ENCODE measurements at places on chromosomes 6 and 20. TPM values are rescaled to one million over a fixed set of nuclear protein-coding genes. Genes with fewer than 3 reads are reported as not detected.
A peak's percentile ranks its signal among the peaks of the same experiment; 100 is the strongest.

DNA sequence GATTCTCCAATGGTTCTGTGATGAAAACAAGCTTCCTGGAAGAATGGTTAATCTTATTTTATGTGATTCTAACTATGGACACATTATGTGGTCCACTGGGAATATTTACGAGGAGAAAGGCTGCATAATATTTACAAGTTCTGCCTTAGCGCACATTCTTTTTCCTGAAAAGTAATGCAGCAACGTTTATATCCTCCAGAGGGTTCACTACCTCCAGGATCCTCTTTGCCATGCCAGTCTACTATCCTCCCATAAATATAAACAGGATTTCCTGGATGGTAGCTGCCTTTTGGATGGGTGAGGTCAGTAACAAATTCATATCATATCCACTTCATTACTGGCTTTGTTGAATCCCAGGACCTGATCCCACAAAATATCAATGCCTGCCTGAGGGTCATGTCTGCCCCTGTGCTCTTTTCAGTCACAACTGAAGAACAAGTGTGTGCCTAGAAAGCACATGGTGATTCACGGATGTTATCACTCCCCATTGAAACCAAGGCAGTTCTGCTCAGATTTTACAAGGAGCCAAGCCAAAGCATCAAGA, 30.4 kb downstream of the ADGRF5 start:
- DNase-seq: peak; percentile 4

- DNase-seq: peak; percentile 50
These were observed 16.6 kb downstream of the POM121L2 start for GRCh38 chr6:27295301-27296079.

DNA sequence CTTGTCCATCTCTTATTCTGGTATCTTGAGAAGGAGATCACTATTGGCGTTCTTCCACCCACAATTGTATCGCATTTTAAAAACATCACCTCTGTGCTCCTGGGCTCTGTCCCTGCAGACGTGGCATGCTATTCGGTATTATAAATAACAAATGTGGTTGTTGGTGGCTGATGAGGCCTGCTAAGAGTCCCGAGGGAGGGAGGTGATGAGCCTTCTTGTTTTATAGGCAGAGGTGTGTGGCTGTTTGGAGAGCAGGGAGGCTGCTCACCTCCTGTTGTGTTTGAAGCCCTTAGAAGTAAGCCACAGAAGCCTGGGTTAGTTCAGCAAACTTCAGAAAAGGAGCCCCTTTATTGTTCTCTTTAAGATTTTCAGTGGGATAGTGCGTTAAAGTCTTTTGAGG, 15.6 kb downstream of the MANBAL start:
- no peak for DNase-seq

- peak; percentile 9 for DNase-seq
These were observed 104.8 kb upstream of the EYA4 start for GRCh38 chr6:133136177-133136880.

GRCh38 chr6:46501136-46502089, 10.2 kb upstream of the RCAN2 start:
- DNase-seq: peak; percentile 23

DNA sequence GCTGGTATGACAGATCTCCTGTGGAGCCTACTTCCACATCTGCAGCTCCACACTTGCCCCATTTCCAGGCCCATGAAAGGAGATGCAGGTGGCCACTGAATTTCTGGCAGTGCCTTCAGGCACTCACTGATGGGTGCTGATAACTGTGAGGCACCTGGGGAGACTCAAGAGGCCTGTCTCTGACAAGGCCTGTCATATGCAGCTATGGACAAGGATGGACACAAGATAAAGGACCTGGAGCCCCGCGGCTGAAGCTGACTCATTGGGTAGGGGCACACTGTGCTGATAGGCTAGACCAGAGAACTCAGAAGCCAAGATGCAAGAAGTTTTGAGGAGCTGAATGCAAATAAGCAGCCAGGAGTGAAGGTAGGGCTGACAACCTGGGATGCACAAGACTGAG, 81.0 kb upstream of the LRFN2 start:
- no peak for DNase-seq

DNA sequence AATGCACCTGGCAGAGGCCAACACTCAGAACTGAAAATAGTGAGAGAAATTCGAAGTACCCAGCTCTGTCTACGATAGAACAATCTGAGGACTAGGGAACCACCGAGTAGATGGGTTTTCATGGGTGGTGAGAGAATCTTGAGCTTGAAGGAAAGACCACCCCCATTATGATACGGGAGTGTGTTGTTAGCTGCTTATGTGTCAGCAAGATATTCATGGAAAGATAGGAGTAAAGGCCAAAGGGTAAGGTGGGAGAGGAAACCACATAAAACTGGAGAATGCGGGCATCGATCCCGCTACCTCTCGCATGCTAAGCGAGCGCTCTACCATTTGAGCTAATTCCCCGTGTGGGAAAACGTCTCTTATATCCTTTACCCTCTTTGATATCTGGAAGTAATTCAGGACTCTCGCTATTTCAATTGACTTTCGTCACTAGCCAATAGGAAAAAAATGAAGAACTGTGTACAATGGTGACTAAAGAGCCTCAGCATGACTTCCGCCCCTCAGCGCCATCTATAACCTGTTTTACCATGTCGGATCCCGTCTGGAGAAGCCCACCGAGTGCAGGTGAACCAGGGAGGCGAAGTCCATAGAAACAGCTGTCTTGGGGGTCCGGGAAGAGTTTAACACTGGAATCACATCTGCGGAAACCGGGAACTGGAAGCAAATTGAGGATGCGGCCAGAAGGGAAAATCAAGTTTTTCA, 25.0 kb upstream of the ABT1 start:
- peak; percentile 91 for DNase-seq

- peak; percentile 82 for DNase-seq
These were observed 702.7 kb downstream of the MAFB start for GRCh38 chr20:39986173-39986904.

DNA sequence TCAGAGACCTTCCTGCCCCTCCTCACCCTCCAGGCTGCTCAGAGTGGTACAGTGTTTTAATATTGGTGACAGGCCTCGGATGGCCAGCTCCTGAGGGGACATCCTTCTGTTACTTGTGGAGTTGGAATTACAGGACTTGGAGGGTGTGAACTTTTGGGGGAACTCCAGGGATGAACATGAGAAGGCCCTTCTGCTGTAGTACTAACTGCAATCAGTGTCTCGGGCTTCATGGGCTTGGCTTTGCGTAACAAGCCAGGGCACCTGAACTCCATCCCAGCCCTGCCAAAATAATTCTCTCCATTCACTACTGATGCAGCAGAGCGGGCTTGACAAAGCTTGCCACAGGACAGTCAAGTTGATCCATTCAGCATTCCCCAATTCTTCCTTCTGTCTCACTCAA, 28.6 kb downstream of the SLC22A23 start:
- DNase-seq: no peak

DNA sequence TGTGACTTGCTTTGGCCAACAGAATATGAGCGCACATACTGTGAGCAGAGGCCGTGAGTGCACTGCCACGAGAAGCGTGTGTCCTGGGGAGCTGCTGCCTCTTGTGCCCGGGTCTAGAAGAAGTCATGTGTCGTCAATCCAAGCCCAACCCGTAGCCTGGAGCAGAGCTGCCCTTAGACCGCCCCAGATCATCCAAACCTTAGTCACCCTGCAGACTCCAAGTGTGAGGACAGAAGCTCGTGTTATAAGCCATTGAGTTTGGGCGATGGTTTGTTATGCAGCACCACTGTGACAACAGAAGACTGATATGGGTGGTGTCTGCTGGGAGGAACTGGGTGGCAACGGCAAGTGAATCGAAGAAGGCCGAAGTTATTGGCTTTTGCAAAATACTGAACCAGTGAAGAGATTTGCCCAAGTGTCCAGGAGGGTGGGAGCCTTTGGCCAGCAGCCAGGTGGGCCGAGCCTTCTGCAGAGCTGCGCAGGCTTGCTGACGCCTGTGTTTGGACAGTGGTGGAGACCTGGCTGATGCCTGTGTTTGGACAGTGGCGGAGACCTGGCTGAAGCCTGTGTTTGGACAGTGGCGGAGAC, 101.3 kb upstream of the SULF2 start:
- DNase-seq: no peak

DNA sequence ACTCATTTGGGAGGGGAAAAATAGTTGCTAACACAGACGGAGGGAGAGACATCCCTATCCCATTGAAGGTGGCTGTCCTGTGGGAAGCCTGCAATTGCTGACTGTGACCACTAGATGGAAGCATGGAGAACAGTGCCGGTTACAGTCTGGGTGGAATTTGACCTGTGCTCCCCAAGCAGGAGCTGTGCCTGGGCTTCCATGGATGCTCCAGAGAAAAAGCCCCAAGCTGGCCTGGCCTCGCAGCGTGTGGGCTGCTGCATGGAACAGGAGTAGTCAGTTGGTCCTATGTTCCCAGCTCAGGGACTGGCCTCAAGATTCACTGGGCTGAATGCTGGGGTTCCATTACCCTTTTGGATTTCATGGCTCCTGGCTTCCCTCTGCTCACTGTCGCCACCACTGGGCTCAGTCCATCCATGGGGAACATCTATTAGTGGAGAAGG, 116.3 kb upstream of the CHD6 start:
- peak; percentile 27 for DNase-seq

DNA sequence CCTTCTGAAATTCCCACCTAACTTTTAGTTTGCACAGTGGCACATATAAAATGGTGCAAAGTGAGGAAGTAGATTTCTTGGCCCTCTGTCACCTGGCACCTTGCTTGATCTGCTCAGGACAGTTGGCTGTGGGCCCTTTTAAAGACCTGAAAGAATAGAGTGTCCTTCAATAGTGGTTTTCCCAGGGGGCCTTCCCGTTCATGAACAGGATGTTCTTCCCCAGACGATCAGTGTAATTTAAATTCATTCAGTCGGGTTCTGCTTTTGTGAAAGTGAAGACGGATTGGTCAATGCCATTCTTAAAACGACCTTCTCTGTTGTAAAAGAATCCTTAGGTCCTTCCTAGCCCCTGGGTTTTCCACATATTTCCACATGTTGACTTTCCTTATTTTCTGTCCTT, 178.5 kb downstream of the SASH1 start:
- no peak for DNase-seq

DNA sequence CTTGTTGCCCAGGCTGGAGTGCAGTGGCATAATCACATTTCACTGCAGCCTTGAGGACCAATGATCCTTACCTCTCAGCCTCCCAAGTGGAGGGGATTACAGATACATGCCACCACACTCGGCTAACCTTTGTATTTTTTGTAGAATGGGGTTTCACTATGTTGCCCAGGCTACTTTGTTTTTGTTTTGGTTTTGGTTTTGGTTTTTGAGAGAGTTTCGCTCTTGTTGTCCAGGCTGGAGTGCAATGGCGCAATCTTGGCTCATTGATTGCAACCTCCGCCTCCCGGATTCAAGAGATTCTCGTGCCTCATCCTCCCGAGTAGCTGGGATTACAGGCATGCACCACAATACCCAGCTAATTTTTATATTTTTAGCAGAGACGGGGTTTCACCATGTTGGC, 105.5 kb downstream of the BMP7 start:
- DNase-seq: no peak

DNA sequence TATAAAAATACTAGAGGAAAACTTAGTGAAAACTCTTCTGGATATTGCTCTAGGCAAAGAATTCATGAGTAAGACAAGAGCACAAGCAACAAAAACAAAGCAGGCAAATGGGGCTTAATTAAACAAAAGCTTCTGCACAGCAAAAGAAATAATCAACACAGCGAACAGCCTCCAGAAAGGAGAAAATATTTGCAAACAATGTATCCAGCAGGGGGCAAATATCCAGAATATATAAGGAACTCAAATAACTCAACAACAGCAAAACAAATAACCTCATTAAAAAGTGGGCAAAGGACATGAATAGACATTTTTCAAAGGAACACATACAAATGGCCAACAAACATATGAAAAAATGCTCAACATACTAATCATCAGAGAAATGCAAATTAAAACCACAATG, 17.1 kb upstream of the HECA start:
- no peak for DNase-seq

DNA sequence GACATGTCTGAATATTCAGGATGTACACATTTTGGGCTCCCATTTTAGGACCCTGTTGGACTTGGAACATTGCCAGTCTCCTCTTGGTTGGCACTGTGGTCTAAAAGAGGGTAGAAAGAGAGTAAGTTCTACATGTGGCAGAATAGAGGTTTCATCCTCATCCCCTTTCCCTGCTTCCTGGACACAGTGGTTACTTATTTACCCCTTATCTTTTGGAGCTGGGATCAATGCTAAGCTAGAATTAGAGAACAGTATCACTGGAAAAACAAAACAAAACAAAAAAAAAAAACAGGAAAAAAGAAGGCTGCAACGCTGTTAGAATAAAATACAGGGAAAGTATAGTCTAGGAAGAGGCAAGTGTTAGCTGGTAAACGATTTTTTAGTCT, 790.6 kb downstream of the MAFB start:
- DNase-seq: no peak

DNA sequence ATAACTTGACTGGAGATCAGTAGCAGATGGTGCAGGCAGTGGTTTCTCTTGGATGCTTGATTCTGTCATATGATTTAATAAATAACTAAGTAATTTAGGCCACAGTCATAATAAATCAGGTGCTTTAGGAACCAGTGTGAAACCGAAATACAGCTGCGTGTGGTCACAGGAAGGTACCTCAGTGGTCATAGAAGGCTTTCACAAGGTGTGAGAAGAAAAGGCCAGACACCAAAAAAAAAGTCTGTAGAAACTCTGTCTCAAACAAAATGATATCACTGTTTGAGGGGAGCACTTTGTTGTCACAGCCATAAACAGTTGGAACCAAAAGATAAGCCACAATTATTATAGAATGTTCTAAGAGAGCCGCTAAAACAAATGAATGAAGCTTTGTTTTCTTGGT, 56.5 kb downstream of the ARMC2 start:
- DNase-seq: peak; percentile 70

- peak; percentile 30 for DNase-seq
These were observed 982.2 kb upstream of the MAP3K7 start for GRCh38 chr6:91569071-91569470.

GRCh38 chr6:38876475-38876874, 161.4 kb downstream of the DNAH8 start:
- DNase-seq: no peak

GRCh38 chr6:125961117-125961516, 4.5 kb downstream of the HINT3 start:
- no peak for DNase-seq

DNA sequence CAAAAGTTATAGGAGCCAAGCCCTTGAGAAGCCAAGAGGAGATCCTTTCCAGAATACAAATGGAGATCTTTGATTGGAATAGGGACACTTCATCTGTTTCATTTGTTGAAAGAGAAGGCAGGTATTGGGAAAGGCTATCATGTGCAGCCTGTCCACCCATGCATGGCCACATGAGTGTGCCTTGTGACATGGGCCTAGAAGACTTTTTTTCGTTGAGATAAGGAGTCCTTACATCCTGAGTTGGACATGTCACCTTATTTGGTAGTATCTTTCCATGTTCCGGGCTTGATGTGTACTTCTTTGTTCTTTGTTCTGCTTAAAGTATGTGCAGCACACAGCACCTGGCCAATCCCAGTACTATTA, 42.1 kb upstream of the SYNCRIP start:
- DNase-seq: no peak

RSPO3 gene
- total RNA-seq: 0.17 TPM

PTGIS gene
- 7.1 TPM for total RNA-seq

SOX18 gene
- total RNA-seq: 0.05 TPM

IL17F gene
- total RNA-seq: not detected

HLA-A gene
- 802 TPM for total RNA-seq

WFDC5 gene
- not detected for total RNA-seq

CAPN11 gene
- not detected for total RNA-seq

CNBD2 gene
- 1.2 TPM for total RNA-seq

RUNX2 gene
- 34.1 TPM for total RNA-seq

ULBP1 gene
- total RNA-seq: 0.17 TPM

Data from renal cortical epithelial cell (primary cell).